Kidney (tissue), 22 donors: ENCODE measurements at places on chromosomes 4 and X. TPM values are rescaled to one million over a fixed set of nuclear protein-coding genes. Genes with fewer than 3 reads are reported as not detected.
A peak's percentile ranks its signal among the peaks of the same experiment; 100 is the strongest.

The PRDM8 gene
- polyA plus RNA-seq: 0.75 TPM

The CDS1 gene
- polyA plus RNA-seq: 13.5 TPM

The SERTM2 gene
- 0.22 TPM for polyA plus RNA-seq

The TMA16 gene
- polyA plus RNA-seq: 12.8 TPM

The ZFP92 gene
- polyA plus RNA-seq: 0.47 TPM

The GAR1 gene
- polyA plus RNA-seq: 21.0 TPM

The ASB11 gene
- not detected for polyA plus RNA-seq

The PFKFB1 gene
- 1.1 TPM for polyA plus RNA-seq

The DOCK11 gene
- 11.4 TPM for polyA plus RNA-seq

The GABRA4 gene
- polyA plus RNA-seq: 0.17 TPM

The VGLL1 gene
- polyA plus RNA-seq: 5.5 TPM

The TSPAN5 gene
- polyA plus RNA-seq: 13.8 TPM

The NPY2R gene
- not detected for polyA plus RNA-seq

The OTUD4 gene
- polyA plus RNA-seq: 5.6 TPM

The GUCY1A1 gene
- 6.9 TPM for polyA plus RNA-seq

The TCEAL2 gene
- 47.2 TPM for polyA plus RNA-seq

The CSN1S1 gene
- polyA plus RNA-seq: not detected

DNA sequence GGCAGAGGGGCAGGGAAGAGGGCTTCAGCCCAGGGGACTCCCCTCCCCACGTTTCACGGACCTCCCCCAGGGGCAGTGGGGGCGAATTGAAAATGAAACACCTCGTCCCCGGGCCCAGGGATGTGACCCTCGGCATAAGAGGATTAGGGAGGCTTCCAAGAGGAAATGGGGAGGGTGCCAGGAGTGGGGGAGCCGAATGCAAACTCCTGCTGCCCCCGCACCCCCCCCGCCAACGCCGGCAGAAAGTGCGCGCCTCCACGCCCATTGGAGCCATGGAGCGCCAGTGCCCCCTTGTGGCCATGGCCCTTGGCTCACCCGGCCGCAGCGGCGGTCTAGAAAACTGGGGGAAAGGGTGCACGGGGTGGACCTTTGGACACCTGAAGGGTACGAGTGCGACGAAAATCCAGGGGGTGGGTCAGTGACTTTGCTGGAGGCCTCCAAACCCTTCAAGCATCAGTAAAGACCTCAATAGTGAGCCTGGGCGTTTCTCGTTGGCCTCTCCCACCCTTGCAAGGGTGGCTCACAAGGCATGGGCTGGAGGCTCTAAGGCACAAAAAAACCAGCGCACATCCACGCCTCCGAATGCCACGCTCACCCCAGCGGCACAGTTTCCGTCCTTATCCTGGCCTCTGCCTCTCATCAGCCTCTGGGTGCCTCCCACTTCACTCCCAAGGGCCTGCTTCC, 120.8 kb upstream of the PJA1 start:
- peak overlapping the region; percentile 29 for H3K4me3 ChIP-seq
- no peaks in the 10 kb centered on the region for H3K36me3 ChIP-seq
- H3K4me1 ChIP-seq: no peaks in the 10 kb centered on the region
- no peak overlapping the region for H3K27ac ChIP-seq
- DNase-seq: peak; percentile 78

DNA sequence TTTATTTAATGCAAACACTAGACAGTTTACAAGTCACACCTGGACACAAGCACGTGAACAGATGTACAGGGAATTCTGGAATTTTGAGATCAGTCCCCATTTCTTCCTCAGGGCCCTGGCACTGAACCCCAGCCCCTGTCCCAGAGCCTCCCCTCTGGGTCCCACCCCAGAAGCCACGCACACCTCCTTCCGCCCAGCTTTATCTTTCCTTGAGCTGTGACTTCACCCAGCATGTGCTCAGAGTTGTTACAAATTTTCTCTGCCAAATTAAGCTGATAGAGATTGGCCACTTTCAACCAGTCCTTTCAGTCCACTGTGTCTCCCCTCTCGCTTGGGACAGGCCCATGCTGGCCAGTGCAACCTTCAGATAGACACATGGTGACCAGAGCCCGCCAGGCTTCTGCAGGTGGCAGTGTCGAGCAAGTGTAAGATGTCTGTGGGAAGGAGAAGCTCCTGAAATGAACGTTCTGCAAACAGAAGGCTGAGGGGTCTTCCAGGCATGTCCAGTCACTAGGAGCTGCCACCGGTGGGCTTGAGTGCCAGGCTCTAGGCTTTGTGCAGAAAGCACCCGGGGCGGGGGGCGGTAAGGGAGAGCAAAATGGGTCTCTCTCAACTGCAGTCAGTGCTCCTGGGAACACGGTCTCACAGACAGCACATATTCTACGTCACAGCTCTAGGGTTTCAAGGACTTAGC, 73.3 kb downstream of the MTMR1 start:
- DNase-seq: no peak
- no peak overlapping the region for H3K27ac ChIP-seq
- H3K4me1 ChIP-seq: no peaks in the 10 kb centered on the region
- H3K4me3 ChIP-seq: no peak overlapping the region
- no peaks in the 10 kb centered on the region for H3K27me3 ChIP-seq

- H3K4me1 ChIP-seq: no peaks in the 10 kb centered on the region
- H3K27me3 ChIP-seq: peaks cover 2% of the 10 kb centered on the region
- H3K4me3 ChIP-seq: peak overlapping the region; percentile 63
- no peaks in the 10 kb centered on the region for H3K36me3 ChIP-seq
- H3K27ac ChIP-seq: no peak overlapping the region
Measured at GRCh38 chrX:3712870-3713224, 602 bp downstream of the PRKX start.

DNA sequence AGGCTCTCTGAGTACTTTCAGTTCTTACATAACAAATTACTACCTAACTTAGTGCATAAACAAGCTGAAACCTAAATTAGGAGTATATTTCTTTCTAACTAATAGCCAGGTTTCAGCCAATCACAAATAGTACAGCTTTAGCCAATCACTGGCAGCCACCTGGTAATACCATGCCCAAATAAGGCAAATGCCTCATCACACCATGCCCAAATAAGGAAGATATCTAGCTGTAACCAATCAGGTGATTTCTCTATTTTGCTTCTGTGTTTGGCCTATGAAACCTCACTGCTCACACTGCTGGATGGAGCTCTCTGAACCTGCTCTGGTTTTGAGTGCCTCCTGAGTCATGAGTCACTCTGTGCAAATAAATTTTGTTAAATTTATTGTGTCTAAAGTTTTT, 113.5 kb downstream of the DDIT4L start:
- H3K4me3 ChIP-seq: no peak overlapping the region
- no peak for DNase-seq
- H3K4me1 ChIP-seq: no peaks in the 10 kb centered on the region
- no peaks in the 10 kb centered on the region for H3K36me3 ChIP-seq
- H3K27me3 ChIP-seq: no peaks in the 10 kb centered on the region

- H3K4me3 ChIP-seq: no peak overlapping the region
- H3K36me3 ChIP-seq: no peaks in the 10 kb centered on the region
- H3K4me1 ChIP-seq: no peaks in the 10 kb centered on the region
- no peak for DNase-seq
- H3K27me3 ChIP-seq: no peaks in the 10 kb centered on the region
Measured at GRCh38 chr4:160880180-160880579, 1283.6 kb downstream of the FSTL5 start.

- peaks cover 14% of the 10 kb centered on the region for H3K4me1 ChIP-seq
- no peaks in the 10 kb centered on the region for H3K36me3 ChIP-seq
- H3K4me3 ChIP-seq: no peak overlapping the region
- H3K27me3 ChIP-seq: no peaks in the 10 kb centered on the region
- no peak overlapping the region for H3K27ac ChIP-seq
Measured at GRCh38 chr4:75722417-75722816, 2.0 kb upstream of the USO1 start.

- no peak overlapping the region for H3K4me3 ChIP-seq
- no peaks in the 10 kb centered on the region for H3K4me1 ChIP-seq
- H3K27me3 ChIP-seq: no peaks in the 10 kb centered on the region
Measured at GRCh38 chr4:133596459-133596858, 447.4 kb downstream of the PCDH10 start.

DNA sequence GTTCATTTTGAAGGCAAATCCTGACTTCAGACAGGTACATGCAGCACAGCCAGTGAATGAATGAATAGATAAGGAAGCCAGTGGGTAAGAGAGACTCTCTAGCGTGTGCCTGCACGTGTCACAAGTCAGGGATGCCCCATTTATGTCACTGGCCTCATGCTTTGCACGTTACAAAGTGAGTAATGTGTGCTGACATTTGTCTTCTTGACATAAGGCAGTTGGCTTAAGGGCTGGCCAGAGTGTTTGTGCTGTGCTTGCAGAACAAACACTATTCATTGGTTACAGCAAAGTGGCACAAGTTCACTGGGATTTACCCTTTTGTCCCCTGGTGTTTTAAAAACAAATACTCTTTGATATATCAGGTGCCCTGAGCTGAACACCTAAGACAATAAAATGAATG, 55.9 kb downstream of the CRMP1 start:
- DNase-seq: no peak
- no peaks in the 10 kb centered on the region for H3K4me1 ChIP-seq
- no peaks in the 10 kb centered on the region for H3K36me3 ChIP-seq
- H3K4me3 ChIP-seq: no peak overlapping the region
- H3K27me3 ChIP-seq: no peaks in the 10 kb centered on the region
- no peak overlapping the region for H3K27ac ChIP-seq

GRCh38 chr4:2352729-2353221, 65.7 kb downstream of the ZFYVE28 start:
- no peak overlapping the region for H3K27ac ChIP-seq
- no peak overlapping the region for H3K4me3 ChIP-seq
- no peaks in the 10 kb centered on the region for H3K27me3 ChIP-seq
- no peak for DNase-seq
- H3K36me3 ChIP-seq: no peaks in the 10 kb centered on the region
- H3K4me1 ChIP-seq: no peaks in the 10 kb centered on the region

DNA sequence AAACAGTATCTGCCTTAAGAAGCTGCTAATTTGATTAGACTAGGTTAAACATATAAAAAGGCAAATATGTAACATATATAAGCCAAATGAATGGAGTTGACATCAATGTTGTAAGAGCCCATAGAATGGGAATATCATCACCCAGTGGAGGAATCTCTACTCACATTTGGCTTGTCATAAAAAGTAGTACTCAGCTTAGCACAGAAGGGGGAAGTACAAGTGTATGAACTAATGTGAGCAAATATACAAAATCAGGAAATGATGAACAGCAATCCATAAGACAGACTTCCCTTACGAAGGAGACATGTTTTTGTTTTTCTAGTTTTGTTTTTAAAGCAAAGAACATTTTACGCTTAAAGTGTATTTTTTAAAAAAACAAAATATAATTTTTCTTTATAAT, 74.9 kb downstream of the MAB21L2 start:
- no peak overlapping the region for H3K27ac ChIP-seq
- no peak for DNase-seq
- no peak overlapping the region for H3K4me3 ChIP-seq
- H3K4me1 ChIP-seq: no peaks in the 10 kb centered on the region
- no peaks in the 10 kb centered on the region for H3K36me3 ChIP-seq

- no peak overlapping the region for H3K4me3 ChIP-seq
- H3K4me1 ChIP-seq: no peaks in the 10 kb centered on the region
- no peak overlapping the region for H3K27ac ChIP-seq
- no peak for DNase-seq
- H3K36me3 ChIP-seq: no peaks in the 10 kb centered on the region
Measured at GRCh38 chrX:7272346-7272745, 124.4 kb upstream of the PUDP start.

DNA sequence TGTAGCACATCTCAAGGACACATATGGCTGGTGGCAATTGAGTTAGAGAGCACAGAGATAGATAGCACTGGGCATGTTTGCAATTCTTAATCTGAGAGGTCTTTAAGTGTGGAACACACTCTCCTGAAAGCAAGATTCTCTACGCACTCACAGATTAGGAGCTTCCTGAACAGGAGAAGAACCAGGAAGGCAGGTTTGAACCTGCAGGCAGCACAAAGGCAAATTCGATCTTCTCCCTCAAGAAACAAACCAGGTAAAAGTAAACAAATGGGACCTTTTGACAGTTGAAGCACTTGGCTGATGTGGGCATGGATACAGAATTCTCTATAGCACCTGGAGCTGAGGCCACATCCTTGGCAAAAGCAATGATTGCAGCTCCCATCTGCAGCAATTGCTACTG, 24.3 kb downstream of the HS3ST1 start:
- no peak overlapping the region for H3K4me3 ChIP-seq
- H3K27ac ChIP-seq: no peak overlapping the region
- no peak for DNase-seq
- H3K36me3 ChIP-seq: no peaks in the 10 kb centered on the region
- no peaks in the 10 kb centered on the region for H3K27me3 ChIP-seq
- no peaks in the 10 kb centered on the region for H3K4me1 ChIP-seq

- no peak overlapping the region for H3K27ac ChIP-seq
- no peaks in the 10 kb centered on the region for H3K27me3 ChIP-seq
- no peaks in the 10 kb centered on the region for H3K4me1 ChIP-seq
- DNase-seq: no peak
Measured at GRCh38 chrX:119325456-119325855, 73.7 kb upstream of the SLC25A43 start.

DNA sequence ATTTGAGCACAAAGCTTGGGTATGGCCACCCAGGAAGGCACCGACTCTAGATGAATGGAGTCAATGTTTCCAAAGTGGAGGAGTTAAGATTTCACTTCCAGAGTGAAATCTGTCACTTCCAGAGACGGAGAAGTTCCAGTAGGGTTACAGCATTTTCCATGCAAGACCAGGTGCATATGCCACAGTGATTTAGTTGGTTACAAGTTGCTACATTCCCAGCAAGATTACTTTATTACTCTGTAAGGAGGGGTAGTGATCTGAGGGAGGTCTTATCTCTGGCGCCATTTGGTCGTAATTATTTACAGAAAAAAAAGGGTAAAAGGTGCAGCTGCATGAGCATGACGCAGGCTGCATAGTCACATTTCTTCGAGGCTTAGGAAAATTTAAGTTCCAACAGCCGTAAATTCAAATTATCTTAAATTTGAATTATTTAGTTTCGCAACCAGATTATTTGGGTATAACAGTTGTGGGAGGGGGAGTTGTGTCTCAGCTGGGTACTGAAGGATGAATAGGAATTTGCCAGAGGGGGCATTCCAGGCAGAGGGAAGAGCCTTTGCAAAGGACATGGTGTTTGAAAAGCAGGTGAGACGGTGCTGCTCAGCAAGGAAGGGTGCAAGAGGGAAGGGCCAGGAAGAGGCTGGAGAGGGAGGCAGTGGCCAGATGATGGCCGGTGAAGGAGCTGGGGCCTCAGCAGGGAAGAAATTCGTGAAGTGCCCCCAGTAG, 17.4 kb upstream of the AFAP1 start:
- H3K27ac ChIP-seq: no peak overlapping the region
- no peak for DNase-seq
- H3K36me3 ChIP-seq: no peaks in the 10 kb centered on the region

- no peak for DNase-seq
- H3K36me3 ChIP-seq: no peaks in the 10 kb centered on the region
- no peak overlapping the region for H3K4me3 ChIP-seq
- H3K27ac ChIP-seq: no peak overlapping the region
- H3K27me3 ChIP-seq: no peaks in the 10 kb centered on the region
Measured at GRCh38 chrX:37686996-37687395, 1.4 kb downstream of the XK start.
